CD4-positive, alpha-beta T cell (primary cell): ENCODE measurements at places on chromosomes 16 and 17. TPM values are rescaled to one million over a fixed set of nuclear protein-coding genes. Genes with fewer than 3 reads are reported as not detected.

HASPIN gene
- 0.22 TPM for total RNA-seq

ULK2 gene
- total RNA-seq: 17.1 TPM

ERBB2 gene
- 4.6 TPM for total RNA-seq

ZKSCAN2 gene
- 9.5 TPM for total RNA-seq

CHST4 gene
- total RNA-seq: not detected

HIGD1B gene
- total RNA-seq: not detected
